ENCODE measurements at places on chromosomes 13 and 19.

DNA sequence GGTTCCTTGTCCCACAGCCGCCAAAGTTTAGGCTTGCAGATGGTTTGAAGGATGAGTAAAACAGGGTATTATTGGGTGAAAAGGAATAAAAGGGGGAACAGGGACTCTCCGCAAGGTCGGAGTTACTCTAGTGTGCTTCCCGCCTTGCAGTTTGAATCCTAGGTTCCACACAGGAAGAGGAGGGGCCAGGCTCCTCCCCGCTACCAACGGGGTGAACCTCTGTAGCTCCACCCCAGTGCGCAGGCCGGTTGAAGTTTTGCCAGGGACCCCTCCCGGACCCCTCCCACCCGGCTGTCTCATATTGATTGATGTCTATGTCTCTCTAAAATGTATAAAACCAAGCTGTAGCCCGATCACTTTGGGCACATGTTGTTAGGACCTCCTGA is 11.6 kb upstream of the GTF2F2 start:
- no peak for DNase-seq

DNA sequence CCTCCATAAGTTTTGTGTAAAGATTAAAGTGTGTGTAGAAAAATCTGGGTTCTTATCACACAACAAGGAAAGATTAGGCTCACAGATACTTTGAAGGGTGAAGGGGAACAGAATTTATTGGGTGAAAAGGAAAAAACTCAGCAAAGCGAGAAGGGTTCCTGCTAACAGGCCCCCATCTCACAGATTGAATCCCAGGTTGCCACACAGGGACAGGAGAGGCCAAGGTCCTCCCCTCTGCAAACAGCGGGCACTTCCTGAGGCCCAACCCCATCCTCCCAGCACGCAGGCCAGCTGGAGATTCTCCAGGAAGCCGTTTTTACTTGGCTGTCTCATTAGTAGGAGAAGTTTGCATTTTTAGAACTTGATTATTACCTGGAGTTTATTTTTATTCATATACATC is 15.2 kb upstream of the ERCC5 start:
- DNase-seq, result no peak

GRCh38 chr13:79709471-79709870 is 228.5 kb downstream of the NDFIP2 start:
- no peak for DNase-seq

- no peak for DNase-seq
Observed at GRCh38 chr13:78657699-78658629, 991 bp downstream of the OBI1 start.

GRCh38 chr13:101181076-101181685 is 235.1 kb downstream of the NALCN start:
- DNase-seq, result no peak

GRCh38 chr19:20513189-20513904 is 52.2 kb downstream of the ZNF737 start:
- DNase-seq, result no peak

DNA sequence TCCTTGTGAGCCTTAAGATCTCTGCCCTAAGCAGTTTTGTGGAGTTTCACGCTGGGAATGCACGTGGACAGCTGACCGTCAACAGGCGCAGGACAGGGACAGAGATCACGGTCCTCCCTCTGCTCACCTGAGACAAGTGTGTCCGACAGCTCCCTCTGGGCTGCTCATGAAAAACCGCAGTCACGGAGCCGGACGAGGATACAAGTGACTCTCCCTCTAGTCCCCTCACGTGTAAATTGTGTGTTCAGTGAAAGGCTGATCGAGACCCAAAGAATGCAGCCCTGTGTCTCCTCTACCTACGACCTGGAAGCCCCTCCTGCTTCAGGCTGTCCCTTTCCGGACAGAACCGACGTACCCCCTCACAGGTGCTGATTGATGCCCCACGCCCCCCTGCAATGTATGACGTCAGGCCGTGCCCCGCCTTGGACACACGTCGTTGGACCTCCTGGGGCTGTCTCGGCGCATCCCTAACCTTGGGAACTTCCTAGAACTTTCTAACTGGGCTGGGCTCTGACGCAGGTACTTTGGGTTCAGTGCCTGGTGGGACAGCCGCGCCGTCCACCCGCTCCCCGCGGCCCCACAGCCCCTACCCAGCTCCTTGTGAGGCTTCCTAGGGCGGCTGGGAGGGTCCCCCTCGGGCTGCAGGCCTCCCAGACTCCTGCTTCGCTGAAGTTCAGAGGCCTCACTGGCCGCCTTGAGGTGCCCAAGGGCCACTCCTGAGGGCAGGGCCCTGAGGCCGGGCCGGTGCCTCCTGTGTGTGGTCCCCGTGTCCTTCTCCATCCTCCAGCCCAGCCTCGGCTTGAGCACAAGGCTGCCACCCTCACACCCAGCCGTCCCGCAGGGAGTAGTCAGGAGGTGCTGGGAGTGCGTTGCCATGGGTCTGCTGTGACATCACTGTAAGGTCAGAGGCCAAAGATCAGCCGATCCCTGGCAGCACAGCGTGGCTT is at the start of gene C13orf46:
TSS of gene C13orf46 (minus strand) at position 859 of the 947 bp plus-strand sequence. CDS start at position 780, 79 bp downstream.
- DNase-seq, result no peak

DNA sequence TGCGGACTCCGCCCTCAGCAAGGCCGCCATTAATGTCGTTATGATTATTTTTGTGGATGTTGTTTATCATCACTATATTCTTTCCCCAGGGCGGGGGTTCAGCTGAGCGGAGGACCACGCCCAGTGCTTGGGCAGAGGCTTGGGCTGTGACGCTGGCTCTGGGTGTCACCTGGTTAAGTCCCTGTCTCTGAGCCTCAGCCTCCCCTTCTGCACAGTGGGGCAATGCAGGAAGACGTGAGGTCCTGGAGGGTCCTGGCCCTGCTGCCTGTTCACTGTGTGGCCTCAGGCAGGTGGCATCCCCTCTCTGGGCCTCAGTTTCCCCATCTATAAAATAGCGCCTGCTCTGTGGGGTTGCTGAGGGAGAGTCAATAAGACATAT is 32.5 kb downstream of the NFIC start:
- DNase-seq, result no peak

All from NCI-H1105 (cell line).